ENCODE measurements at places on chromosomes 1 and 21.
A peak's percentile ranks its signal among the peaks of the same experiment; 100 is the strongest.

GRCh38 chr1:92291372-92291999 is 7.3 kb downstream of the GLMN start:
- peak; percentile 6 for DNase-seq

DNA sequence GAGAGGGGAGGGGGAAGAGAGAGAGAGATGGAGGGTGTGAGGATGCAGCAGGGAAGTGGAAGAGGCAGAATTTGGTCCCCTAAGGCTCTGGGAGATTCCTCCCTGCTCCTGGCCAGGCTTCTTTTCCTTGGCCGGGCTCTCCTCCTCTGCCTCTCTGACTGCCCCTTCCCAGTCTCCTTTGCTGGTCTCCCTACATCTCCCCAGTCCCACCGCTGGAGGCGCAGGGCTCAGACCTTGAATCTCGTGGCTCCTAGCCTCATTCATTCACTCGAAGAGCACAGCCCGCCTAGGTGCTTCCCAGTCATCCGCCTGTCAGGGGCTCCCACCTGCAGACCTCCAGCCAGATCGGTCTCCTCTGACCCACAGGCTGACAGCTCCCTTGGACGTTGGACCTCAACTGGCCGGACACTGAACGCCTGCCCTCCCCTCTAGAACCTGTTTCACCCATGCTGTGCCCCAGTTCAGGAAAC is 76.5 kb downstream of the VWA5B1 start:
- DNase-seq, result no peak

DNA sequence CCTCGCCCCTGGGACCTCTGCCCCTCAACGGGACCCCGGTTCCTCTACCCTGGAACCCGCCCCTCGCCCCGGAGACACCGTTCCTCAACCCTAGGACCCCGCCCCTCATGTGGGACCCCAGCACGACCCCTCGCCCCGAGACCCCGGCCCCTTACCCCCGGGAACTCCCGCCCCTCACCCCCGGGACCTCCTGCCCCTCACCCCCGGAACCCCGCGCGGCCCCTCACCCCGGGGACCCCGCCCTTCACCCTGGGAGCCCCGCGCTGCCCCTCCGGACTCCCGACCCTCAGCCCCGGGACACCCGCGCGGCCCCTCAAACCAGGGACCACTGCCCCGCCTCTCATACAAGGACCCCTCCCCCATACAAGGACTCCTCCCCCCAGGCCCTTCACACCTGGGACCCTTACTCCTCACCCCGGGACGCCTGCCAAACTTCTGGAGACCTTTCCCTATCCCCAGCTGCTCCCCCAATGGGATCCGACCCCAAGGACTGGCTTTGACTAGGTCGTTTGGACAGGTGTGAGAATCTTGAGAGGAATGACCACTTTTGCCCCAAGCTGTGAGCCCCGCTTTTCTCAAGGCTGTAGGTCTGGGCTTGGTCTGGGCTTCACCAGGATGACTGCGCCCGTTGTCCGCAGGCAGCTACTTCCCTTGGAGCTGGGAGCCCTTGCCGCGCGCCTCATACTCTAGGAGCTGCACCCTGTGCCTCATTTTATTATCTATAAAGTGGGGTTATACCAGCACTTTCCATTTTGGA is 843 bp downstream of the DIP2A start:
- DNase-seq, result no peak

- DNase-seq, result no peak
Observed at GRCh38 chr1:226677027-226678020, 61.8 kb downstream of the ITPKB start.

- no peak for DNase-seq
Observed at GRCh38 chr1:16196874-16197273, 15.6 kb downstream of the ARHGEF19 start.

GRCh38 chr1:33872275-33872674 is 8.4 kb downstream of the HMGB4 start:
- no peak for DNase-seq

- no peak for DNase-seq
Observed at GRCh38 chr1:89405275-89405929, 41.5 kb downstream of the GBP6 start.

DNA sequence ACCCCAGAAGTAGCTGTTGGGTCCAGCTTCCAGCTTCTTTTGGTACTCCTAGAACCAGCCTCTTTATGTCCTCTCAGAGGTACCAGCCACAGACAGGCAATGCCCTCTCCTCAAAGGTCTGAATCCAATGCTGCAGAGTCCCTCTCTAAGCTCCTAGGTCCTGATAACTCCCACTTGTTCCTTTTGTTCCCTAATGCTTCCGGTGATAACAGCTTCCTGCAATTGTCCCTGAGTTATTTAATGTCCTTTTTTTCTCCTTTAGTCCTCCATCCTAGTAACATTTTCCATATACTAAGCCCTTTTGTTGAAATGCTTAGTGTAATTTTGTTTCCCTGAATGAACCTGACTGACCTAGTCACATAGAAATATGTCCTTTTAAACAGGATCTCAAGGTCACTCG is 201.7 kb upstream of the BEND5 start:
- no peak for DNase-seq

DNA sequence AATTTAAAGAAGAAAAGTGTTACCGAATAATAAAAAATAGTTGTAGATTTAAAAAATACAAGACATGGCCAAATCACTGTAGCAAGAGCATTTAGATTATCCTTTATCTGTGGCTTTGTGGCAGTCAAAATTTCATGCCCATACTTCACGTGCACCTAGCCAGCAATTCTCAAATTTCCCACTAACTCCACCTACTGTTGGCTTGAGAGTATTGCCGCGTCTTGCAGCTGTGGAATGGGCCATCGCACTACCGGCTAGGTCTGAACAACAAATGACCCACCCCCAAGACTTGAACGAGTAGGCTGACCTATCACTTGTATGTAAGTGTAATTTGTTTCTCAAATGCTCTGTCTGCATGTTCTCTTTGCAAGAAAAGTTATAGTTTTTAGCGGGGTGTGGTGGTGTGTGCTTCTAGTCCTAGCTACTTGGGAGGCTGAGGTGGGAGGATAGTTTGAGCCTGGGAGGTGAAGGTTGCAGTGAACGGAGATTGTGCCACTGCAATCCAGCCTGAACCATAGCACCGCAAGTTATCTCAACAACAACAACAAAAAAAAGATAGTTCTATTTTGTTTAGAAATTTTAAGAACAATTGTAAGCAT is 4.1 kb downstream of the KRTAP13-4 start:
- DNase-seq, result peak; percentile 16

- DNase-seq, result no peak
Observed at GRCh38 chr1:222286011-222286410, 261.9 kb downstream of the HHIPL2 start.

DNA sequence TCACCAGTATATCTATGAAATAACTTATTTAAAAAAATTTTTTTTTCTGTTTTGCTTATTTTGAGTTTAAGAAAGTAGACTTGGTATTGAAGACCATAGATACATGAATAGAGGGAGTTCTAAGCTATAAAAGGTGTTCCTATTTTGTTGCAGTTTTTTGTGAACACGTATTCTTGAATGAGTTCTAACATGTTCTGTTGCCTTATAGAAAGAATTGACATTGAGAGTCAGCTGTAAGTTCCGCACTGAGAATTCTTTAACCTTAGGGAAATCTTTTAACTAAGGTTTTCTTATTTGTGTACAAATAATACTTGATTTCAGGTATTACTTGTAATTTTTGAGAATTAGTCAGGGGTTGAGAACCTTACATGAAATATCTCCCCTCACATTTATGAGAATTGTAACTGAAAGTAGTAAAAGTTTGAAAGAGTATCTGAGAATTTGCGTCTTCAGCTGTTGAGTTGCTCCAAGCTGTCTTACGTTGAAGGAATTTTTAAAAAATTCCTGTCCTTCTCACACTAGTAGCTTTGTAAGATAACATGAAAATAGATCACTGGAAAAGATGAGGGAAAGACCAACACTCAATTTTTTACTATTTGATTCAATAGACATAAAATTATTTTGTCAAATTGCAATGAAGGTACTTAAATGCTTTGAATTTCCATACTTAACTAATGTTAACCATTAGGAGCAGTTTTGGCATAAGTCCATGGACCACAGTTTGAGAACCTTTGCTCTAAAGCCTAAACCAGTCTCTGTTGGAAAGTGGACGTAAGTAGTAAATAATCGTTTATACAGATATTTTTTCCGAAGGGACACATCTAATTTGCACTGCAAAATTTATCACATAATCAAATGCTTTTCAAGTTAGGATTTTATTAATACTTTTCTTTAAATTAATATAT is 3.8 kb downstream of the DR1 start:
- no peak for DNase-seq

DNA sequence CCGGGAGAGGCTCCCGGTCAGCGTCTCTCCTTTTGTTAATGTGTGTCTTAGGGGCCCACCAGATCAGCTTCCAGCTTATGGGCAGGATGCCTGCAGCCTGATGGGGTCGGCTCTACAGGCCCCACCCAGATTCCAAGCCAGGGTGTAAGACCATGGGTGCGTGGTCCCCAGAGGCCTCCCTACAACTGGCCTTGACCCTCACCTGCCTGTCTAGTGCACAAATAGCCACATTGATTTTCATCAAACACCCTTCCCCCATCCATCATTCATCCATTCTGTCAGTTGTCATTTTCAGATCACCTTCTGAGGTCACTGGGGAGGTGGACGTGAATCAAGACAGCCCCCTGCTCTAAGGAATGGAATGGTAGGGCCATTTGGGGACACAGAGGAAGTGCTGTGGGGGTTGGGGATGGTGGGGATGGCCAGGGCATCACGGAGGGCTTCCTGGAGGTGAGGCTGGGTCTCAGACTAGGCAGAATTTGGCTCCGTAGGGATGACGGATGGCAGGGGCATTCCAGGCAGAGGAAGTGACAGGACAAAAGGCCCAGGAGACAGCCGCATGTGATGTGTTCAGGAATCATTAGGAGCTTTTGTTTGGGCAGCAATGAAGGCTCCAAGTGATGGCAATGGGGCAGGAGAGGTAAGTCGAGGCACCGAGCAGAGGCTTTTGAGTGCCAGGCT is 118.8 kb downstream of the EPHB2 start:
- DNase-seq, result no peak

- DNase-seq, result no peak
Observed at GRCh38 chr1:39266269-39266668, 61.8 kb downstream of the MACF1 start.

GRCh38 chr1:202551683-202552082 is 158.6 kb downstream of the SYT2 start:
- DNase-seq, result peak; percentile 79

DNA sequence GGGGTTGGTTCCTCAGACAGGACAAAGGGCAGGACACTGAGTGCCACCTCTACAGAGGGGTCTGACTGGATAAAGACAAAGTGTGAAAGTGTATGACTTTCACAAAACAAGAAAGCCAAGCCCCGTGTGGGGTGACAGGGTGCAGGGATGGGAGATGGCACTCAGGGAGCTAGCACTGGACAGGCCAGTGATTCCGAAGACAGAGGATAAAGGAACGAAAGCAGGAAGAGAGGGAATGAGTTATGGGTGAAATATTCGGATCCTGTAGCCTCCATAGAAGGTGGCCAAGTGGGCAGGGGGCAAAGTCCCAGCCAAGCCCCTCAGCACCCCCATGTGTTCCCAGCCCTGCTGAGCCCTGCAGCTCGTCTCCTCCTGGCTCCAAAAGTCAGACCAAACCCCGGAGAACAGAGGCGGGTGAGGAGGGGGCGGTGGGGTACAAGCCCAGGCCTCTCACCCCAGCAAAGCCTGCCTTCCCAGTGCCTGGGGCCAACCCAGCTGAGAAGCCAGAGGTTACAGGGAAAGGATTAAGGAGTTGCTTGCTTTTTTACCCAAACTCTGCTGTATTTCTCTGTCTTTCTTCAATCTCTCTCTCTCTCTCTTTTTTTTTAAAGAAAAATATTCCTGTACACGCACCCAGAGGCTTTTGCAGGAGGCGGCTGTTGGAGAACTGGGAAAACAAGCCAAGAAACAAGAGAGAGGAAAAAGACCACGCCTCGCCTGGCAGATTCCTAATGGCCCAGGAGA is 14.0 kb upstream of the WASF2 start:
- DNase-seq, result no peak
